ENCODE measurements at places on chromosomes 7 and 10.

GRCh38 chr10:50501924-50502452, 121.8 kb downstream of the SGMS1 start:
- no peak for DNase-seq

DNA sequence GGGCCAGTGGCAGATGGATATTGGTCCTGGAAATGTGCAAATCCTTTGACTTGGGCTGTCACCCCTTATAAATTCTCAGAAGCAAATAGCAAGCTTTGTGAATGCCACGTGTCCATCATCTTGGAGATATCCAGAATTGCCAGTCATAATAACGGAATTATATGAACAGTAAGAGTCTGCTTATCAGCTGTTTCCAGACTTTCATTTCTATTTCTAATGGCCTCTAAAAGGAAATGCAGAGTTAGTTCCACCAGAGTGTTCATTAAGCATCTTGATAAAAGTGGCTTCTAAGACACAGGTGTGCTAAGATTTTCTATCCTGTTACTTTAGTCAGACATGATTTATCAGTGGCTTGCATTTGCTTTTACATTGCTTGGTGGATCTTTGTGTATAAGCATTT, 87.4 kb downstream of the RAMP3 start:
- no peak for DNase-seq

DNA sequence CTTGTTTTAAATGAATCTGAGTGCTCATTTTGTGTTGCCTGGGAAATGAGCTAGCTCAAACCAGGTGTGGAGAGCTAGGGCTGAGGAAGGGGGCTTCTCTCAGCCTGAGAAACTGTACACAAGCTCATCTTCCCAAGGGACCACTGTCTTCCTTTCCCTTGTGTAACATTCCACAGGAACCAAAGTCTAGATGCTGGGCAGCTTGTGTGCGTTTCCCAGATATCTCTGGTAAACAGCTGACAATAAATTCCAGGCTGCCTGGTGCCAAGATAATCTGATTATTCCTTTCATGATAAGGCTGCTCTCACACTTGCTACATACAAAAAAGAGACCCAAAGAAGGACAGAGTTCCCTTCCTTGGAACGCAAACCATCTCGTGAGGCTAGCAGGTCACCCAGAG, 33.1 kb upstream of the MKLN1 start:
- no peak for DNase-seq

DNA sequence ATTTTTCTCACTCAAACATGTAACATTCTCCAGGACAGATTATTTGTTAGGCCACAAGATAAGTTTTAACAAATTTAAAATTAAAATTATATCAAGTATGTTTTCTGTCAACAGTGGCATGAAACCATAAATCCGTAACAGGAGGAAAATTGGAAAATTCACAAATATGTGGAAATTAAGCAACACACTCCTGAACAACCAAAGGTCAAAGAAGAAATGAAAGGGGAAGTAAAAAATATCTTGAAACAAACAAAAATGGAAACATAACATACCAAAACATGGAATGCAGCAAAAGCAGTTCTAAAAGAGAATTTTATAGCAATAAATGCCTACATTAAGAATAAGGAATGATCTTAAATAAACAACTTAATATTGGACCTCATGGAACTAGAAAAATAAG, 147.3 kb downstream of the ZEB1 start:
- no peak for DNase-seq

DNA sequence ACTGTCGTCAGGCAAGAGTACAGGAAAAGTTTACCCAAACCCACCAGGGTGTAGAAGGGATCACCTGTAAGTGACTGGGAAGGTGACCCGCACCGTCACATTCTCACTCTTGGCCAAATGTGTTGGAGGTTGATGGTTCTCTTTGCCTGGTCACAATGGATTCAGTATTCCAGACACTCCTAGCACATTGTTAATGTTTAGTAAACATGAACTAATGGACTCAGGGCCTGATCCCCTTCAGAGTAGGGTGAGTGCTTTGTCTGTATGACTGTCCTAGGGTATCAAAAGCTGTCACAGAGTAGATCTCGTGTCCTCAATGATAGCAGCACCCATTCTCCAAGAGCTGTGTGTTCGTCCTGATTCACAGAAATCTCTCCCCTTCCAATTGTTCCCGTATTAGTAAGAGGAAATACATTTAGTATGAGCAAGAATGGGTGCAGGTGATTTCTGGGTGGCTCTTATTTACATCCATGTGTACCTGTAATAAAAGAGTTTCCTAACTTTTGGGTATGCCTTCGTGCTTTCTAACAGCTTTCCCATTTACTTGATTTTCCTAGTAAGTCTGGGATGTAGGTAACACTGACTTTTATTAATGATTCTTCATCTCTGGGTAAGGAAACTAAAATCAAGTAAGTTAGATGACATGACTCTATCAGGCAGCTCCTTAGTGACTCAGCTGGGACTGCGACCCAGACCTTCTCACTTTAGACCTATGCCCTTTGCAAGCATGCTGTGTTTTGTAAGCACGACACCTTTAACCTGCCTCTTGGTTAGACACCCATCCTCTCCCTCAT, 4.7 kb downstream of the EEPD1 start:
- DNase-seq, result no peak

DNA sequence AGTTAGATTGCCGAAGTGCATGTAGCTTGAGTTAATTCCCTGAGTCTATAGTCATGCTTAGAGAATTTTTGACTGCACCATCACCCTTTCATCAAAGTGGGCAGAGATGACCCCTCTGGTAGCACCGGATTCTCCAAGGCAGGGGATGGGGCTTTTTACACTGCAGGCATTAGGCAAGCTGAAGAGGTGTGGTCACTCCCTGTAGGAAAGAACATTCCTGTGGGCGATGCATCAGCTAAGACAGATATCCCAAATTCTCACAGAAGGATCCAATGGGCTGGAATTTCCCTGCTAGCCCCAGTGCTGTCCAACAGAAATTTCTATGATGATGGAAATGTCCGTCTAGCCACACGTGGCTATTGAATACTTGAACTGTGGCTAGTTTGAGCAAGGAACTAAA, 118.2 kb downstream of the ADAM12 start:
- no peak for DNase-seq

DNA sequence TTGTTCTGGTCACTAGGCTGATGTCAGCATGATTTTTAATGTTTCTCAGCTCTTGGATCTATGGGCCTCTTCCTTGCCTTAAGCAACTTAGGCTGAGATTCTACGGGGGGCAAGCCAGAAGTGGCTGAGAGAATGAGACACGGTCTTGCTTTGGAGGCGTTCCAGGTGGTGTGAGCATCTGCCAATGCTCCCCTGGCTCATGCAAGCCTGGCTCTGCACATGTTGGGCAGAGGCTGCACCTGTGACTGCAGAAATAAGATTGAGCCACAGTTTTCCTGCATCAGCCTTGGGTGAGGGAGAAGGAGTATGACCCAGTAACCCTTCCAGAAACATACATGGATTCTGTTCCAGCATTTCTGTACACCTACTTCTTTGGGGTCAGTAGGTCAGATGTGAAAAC, 41.9 kb downstream of the C10orf120 start:
- no peak for DNase-seq

GRCh38 chr10:7153750-7154149, 257.1 kb downstream of the SFMBT2 start:
- no peak for DNase-seq

DNA sequence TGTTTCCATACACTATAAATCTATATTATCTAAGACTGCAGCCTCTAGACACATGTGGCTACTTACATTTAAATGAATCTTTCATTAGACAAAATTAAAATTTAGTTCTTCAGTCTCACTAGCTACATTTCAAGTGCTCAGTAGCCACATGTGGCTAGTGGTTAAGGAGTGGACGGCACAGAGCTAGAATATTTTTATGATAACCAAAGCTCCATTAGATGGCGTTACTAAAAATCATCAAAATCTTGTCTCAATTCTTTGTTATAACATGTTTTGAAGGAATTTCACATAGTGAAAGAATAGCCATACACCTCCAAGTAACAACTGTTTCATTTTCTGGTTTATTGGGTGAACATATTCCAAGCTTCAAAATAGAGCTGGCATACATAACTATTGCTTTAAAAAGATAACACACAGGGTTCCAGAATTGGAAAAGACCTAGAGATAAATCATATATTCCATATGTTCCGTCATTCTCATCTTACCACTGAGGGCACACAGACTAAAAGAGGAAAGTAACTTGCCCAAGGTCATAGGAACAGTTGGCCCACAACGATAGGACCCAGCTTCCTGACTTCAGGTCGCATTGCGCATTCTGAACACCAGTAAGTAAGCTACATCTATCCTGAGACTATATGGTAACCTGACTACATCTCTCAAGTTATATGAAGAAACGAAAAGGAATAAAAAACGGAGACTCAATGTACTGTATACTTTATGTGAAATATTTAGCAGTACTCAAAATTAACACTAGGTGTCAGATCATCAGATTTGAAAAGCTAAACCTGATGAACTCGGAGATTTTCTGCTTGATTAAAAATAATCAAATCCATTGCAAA, 66.6 kb downstream of the CAV1 start:
- DNase-seq, result no peak

DNA sequence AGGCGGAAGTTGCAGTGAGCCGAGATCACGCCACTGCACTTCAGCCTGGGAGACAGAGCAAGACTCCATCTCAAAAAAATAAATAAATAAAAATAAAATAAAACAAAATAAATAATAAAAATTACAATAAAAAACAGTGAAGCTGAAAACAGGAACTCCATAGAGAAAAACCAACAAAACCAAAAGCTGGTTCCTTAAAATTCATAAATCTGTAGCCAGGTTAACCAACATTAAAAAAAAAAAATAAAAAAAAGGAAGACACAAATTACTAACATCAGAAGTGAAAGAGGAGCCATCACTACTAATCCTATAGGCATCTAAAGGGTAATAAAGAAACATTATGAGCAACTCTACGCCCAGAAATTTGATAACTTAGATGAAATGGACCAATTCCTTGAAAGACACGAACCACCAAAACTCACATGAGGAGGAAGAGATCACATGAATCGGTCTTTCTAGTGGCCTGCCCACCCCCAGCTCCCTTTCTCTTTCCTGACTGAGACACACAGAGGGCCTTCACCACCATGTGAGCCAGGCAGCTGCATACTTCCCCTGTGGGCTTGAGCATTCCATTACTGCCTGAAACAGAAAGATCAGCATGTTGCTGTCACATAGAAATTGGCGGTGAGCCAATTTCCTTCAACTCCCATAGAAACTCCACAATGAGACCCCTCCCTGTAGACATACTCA, 208.7 kb downstream of the MAD1L1 start:
- DNase-seq, result no peak

GRCh38 chr10:90968328-90969081, 47.6 kb upstream of the ANKRD1 start:
- DNase-seq, result no peak

GRCh38 chr7:144255471-144255897, 9.1 kb downstream of the OR2A7 start:
- DNase-seq, result no peak

DNA sequence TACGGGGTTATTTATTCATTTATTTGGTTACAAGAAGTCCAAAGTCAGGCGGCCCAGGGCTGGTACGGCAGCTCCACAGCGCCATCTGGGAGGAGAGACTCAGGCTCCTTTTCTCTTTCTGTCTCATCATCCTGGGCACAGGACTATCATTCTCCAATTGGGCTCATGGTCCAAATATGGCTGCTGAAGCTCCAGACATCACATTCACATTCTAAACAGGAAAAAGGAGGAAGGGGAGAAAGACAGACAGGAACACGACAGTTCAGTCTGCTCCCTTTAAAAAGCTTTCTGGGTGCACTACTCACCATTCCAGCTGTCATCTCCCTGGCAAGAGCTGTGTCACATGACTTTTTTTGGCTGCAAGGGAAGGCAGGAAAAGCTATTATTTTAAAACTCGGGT, 74.4 kb upstream of the PDZD8 start:
- no peak for DNase-seq

DNA sequence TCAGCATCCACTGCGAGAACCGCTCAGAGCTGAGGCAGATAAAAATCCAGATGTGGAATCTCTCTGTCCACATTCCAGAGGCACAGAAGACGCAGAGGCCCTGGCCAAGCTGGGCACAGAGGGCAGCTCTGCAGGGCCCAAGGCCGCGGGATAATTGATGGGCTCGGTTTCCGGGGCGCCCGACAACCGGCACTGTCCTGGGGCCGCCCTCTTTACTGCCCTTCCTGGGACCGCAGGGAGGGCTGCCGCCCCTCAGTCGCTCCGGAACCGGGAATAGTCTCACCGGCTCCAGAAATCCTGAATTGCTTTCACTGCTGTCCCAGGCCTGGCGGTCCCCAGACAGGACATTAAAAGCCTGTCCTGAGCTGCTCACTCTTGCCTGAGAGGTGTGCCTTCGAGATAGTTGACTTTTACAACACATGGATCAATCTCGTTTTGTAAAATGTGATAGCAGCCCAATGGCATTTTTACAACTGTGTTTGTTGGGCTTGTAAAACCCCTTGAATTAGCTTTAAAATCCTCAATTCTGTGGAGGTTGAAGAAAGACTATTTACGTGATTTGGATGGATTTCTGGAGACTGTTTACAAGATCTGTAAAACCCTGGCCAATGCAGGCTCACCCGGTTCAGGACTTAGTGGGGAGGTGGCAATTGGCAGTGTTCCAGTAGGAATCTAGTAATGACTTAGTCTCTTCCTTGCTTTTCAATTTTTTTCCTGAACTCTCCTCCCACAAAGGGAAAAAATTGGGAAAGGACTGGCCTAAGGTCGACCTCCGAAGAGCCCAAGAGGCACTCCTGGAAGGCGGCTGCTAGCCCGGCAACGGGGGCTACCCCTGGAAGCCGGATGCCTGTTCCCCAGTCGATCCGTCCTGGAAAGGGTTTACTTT, 1.4 kb upstream of the HOXA6 start:
- no peak for DNase-seq

GRCh38 chr7:80505900-80506500, 5.9 kb downstream of the GNAT3 start:
- no peak for DNase-seq

DNA sequence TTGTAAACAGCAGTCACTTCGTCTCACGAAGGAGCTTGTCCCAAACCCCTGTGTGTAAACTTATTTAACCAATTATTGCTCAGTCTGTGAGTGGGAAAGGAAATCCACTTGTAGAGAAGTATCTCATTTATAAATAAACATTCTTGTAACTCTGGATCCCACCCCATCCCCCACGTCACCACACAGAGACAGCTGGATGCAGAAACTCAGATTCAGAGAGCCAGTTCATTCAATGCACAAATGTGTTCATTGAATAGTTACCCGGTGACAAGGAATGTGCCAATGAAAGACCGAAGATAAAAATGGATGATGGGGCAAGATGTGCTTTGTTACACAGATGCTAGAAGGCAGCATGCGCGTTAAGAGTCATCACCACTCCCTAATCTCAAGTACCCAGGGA, 8.3 kb upstream of the OCM start:
- DNase-seq, result no peak

All from CD8-positive, alpha-beta memory T cell (primary cell).